Hematopoietic multipotent progenitor cell treated with erythropoietin and hydrocortisone succinate and interleukin-3 and kit ligand, for 8 days (in vitro differentiated cells): ENCODE measurements at places on chromosomes 5 and 9.

DNA sequence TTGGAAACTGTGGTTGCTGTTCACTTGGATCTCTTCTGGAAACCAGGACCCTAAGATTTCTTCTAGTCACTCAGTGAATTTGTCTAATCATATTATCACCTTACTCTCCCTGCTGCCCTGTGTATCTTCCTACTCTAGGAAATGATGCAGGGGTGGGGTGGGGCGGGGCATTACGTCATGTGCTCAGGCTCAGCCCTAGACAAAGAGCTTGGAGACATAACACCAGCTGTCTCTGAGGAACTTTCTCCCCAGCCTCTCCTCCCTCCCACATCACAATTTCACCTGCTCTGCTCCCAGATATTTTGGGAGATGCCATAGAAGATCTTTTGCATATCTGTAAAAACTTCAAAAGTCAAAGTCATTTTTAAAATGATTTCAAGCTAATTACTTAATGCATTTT lies 470.4 kb downstream of the ZSWIM6 start:
- no peak for DNase-seq

GRCh38 chr5:101897914-101898313 lies 398.2 kb downstream of the SLCO4C1 start:
- DNase-seq, result no peak

DNA sequence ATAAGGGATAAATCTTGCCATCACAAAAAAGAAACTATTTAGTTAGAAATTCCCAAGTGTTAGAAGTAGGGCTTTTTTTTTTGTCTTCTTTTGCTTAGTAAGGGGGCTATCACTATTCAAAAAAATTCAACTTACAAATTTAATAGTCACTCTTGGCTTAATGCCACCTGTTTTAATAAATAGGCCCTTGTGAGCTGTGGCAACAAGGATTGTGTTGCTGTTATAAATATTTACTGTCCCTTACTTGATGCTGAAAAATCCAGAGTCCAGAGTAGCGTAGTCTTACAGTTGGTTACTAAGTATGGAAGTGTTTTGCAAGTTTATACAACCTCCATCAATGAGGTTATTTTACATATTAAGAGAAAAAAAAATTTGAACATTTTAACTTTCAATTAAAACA lies 21.4 kb upstream of the CEP78 start:
- no peak for DNase-seq

- no peak for DNase-seq
These were observed 24.2 kb downstream of the SERINC5 start for GRCh38 chr5:80231693-80232092.

GRCh38 chr5:72130351-72130761 lies 23.1 kb downstream of the MAP1B start:
- DNase-seq, result no peak

DNA sequence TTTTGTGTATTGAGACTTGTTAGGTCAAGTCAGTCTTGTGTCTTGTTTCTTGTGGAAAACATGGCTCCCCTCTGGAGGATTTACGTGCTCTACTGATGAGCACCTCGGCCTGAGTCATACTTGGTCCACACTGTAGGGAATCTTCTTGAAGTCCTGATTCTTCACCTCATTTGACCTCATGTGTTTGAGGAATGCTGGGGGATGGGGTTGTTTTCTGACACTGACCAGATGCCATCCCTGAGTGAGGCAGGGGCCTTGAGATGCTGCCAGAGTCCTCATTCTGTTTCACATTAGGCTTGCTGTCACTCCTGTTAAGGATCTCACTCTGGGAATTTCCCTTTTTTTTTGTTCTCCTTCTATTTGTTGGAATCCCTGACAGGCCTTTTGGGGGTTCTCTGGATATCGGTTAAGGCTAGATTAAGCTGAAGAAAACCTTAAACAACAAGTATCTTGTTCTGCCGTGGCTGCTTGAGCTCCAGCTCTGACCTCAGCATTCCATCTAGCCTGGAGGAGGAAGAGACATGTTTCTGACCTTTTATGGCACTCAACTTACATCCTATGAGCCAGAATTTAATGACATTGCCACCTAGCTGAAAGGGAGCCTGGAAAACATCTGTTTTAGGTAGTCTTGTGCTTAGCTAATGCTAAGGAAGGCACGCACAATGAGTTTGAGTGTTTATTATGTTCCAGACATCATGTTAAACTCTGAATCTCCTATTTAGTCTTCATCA lies 20.6 kb downstream of the TCOF1 start:
- no peak for DNase-seq

DNA sequence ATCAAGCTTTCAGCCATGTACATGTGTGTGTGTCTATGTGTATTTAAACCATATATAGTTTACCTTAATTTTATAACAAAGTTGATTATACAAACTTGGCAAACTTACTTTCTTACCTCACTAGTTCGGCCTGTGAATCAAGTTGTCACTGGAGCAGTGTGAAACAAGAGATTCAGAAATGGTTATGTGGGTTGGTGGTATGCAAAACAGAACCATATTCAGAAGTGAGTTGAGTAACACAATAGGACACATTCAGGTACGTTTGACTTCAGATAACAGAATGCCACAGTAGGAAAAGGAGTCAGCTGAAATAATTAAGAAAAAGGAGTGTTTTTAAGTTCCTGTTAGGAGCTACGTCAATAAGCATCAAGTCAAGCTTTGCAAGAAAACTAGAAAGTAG lies 21.5 kb downstream of the XPA start:
- no peak for DNase-seq

- DNase-seq, result no peak
These were observed 178.9 kb downstream of the MSX2 start for GRCh38 chr5:174903172-174903732.

GRCh38 chr5:41683181-41683580 lies 172.8 kb upstream of the PLCXD3 start:
- no peak for DNase-seq

GRCh38 chr5:73126957-73127356 lies 6.6 kb downstream of the TMEM171 start:
- no peak for DNase-seq

GRCh38 chr5:109256486-109256885 lies 153.3 kb downstream of the PJA2 start:
- DNase-seq, result no peak

DNA sequence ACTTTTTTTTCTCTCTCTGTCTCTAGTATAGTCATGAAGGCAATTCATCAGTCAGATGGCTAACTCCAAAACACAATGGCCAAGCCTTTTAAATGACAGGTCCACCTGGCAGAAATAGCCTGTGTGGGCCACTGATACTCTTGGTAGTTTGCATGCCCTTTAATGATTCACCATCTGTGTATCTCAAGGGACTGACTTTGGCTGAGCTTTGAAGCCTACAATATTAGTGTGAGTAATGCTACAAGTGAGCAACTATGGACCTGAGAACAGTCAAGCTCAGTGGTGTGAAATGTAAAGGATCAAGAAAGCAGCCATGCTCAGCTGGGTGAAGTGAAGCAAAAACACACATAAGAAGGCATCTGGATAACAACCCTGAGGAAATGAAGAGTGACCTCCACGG lies 506.9 kb downstream of the TLE1 start:
- no peak for DNase-seq

DNA sequence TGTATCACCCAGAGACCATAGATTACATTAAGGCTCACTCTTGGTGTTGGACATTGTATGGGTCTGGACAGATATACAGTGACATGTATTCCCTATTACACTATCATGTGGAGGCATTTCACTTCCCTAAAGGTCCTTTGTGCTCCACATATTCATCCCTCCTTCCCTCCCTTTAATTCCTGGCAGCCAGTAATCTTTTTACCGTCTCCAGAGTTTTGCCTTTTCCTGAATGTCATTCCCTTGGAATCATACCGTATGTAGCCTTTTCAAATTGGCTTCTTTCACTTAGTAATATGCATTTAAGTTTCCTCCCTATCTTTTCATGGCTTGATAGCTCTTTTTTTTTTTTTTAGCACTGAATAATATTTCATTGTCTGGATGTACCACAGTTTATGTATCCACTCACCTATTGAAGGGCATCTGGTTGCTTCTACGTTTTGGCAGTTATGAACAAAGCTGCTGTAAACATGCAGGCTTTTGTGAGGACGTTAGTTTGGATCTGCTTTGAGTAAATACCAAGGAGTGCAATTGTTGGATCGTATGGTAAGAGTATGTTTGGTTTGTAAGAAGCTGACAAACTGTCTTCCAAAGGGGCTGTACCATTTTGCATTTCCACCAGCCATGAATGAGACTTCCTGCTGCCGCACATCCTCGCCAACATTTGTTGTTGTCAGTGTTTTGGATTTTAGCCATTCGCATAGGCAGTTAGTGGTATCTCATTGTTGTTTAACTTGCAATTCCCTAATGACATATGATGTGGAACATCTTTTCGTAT lies 122.1 kb upstream of the SMIM23 start:
- DNase-seq, result no peak

DNA sequence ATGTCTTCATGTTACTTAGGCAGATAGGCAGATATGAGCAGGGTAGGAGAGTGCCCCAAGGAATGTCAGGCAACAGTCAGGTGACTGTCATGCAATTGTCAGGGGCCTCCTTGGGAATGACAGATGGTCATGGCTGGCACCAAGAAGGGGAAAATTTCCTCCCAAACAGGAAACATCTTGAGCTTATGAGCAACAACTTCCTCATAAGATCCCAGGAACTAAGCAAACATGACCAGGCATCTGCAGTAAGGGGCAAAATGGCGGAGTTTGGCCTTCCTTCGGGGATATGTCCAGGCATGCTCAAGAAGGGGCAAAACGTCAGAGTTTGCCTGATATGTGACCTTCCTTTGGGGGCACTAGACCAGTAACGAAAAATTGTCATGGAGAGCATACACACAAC lies 591.8 kb downstream of the PDE4D start:
- no peak for DNase-seq

- DNase-seq, result no peak
These were observed 71.4 kb downstream of the SLF1 start for GRCh38 chr5:94689908-94690307.

DNA sequence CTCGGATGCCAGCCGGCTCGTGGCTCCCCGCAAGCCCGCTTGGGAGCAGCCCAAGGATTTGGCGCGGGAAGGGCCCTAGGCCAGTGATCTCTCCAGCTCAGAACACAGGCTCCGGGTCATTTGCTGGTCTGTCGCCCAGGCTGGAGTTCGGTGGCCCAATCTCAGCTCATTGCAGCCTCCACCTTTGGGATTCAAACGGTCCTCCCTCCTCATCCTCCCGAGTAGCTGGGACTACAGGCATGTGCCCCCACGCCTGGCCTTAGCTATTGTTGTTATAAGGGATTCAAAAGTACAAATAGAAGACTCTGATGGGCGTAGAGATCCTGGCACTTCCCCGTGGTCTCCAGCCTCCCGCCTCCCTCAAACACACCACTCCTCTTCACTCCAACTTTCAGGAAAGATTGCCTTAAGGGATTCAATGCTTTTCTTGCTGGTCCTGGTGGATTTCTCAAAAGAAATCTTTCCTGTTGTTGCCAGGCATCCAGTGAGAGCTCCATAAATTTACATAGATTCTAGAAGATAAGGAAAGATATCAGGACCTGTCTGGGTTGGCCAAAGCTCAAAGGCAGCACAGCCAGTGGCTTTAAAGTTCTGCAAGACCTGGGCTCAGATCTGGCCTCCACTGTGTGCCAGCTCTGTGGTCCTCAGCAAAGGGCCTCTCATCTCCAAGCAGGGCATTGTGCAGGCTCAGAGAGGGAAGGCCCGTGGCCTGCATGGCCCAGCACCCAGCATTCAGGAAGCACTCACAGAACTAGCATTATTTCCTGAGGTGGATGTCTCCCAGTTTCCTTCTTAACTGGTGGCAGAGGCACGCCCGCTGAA lies 1.0 kb downstream of the AIF1L start:
- no peak for DNase-seq

- DNase-seq, result no peak
These were observed 162.5 kb downstream of the HCN1 start for GRCh38 chr5:45533663-45534062.

DNA sequence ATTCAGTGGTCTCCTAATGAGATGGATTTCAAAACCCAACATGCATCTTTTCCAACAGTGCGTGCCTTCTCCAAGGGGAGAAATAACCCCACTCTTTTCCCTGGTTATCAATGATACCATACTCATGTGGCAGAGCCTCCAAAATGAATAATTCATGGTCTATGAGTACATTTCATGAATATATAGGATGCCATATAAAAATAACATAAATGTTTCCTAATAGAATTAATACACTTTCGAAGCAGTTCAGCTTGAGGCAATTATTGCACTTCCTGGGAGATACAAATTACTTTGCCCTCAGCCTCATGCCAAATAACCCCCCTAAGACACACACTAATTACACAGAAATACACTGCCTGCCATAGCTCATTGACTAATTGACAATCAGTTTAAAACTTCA lies 318.6 kb downstream of the ZSWIM6 start:
- no peak for DNase-seq

GRCh38 chr9:93024986-93025630 lies 33.4 kb upstream of the SUSD3 start:
- no peak for DNase-seq

DNA sequence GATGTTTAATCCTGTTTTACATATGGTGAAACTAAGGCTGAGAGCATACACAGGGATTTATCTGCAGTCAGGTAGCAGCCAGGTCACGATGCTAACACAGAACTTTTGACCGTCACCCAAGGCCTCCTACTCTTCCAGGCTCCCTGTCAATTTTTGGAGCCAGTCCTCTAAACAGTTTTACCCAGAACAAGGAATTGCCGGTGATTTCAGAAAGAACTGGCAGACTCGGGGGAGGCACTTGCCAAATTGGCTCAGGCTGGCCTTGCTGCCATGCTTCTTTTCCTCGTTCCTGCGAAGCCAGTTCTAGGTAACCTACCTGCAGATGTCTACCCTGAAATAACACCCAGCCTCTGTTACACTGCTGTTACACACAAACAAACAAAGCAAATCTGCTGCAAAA lies 21.2 kb downstream of the GRIA1 start:
- no peak for DNase-seq

DNA sequence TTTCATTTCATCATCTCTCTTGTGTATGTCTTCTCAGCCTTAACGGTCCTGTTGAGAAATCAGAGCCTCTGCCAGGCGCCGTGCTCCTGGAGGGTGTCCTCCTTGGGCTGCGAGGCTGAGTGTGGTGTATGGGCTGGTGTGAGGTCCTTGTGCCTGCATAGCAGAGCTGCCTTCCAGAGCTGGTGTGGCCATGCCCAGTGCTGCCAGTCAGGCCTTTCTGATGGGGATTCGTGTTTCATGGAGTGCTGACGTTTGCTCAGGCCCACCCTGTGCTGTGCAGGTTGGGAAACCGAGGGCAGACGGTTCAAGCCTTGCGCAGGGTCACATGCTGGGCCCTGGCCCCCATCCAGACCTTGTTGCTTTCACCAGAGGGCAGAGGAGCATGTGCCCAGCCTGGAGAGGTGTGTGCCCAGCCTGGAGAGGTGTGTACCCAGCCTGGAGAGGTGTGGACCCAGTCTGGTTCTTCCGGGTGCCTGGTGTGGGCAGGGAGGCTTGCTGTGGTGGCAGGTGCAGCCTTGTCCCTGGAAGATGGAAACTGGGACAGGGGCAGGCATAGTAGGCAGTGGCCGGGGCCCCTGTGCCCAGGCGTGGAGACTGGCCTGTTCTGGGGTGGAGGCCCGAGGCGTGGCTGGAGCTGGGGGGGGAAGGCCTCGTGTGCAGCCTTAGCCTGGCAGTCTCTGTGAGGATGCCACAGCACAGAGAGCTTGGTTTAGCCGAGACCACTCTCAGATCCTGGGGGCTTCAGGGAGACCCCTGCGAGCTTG lies 84.0 kb downstream of the RXRA start:
- no peak for DNase-seq

GRCh38 chr5:168646335-168646734 lies 67.2 kb upstream of the PANK3 start:
- no peak for DNase-seq
